ENCODE measurements at places on chromosomes 11 and 22.

GRCh38 chr11:14793546-14793945 lies 98.5 kb downstream of the CYP2R1 start:
- DNase-seq, result no peak

- no peak for DNase-seq
Observed at GRCh38 chr11:128437136-128437535, 150.2 kb downstream of the ETS1 start.

DNA sequence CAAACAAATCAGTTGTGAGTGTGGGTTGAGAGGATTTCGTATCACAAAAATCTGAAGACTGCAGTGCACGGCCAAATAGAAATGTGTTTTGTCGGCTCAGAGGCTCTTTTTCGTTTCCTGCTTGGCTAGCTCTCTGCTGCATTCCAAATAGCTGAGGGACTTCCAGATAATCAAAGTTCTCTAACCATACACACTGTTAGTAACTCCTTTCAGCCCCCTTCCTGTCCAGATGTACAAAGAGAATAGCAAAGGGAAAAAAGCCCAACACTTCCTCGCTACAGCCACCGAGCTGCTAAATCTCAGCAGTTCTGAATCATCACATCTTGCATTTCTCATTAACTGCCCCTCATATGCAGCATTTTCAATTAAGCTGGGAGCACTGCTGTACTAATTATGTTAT lies 203.1 kb downstream of the TENM4 start:
- no peak for DNase-seq

DNA sequence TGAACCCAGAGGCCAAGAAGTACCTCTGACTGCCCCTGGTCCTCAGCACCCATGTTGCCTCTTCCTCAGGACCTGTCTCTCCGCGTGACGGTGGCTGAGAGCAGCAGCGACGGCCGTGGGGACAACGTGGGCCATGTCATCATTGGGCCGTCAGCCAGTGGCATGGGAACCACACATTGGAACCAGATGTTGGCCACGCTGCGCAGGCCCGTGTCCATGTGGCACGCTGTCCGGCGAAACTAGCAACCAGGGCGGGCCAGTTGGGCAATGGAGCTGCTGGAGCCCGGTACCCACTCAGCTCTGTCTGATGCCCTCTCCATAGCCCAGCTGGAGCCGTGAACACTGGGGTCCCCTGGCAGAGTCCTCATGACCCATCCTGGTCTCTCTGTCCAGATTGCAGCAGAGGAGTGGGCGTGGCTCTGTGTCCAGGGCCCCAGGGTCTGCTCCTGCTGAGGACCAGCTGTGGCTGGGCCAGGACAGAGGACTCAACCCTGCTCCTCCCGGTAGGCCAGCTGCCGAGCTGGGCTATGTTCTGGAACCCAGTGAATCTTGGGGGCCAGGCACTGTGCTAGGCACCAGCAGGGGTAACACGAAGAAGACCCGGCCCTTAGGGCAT lies 8.0 kb upstream of the RHOD start:
- DNase-seq, result no peak

- DNase-seq, result no peak
Observed at GRCh38 chr11:10291801-10292638, 2.0 kb downstream of the SBF2 start.

- no peak for DNase-seq
Observed at GRCh38 chr11:18132341-18132740, at the start of gene MRGPRX3. MRGPRX3 (plus strand) TSS chr11:18132571; CDS start chr11:18137203, 4,632 bp downstream.

DNA sequence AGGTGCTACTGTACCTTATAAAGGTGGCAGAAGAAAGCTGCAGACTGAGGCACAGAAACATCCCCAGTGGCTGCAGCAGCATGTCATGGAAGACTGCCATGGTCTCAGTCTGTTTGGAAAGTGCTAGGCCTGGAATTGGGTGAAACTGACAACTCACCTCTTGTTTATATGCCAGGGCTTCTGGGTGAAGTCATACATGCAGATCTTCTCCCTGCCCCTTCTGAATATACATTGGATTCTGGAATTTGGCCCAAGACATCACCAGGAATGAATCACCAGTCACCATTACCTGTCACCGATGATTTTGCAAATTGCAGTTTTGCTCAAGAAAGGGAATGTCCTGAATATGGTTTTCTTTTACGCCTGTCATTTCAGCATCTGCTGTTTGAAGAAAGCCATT lies at the start of gene PLET1:
PLET1 (minus strand) TSS at position 371 of the 400 bp plus-strand sequence; CDS start at position 100, 271 bp downstream.
- DNase-seq, result no peak

DNA sequence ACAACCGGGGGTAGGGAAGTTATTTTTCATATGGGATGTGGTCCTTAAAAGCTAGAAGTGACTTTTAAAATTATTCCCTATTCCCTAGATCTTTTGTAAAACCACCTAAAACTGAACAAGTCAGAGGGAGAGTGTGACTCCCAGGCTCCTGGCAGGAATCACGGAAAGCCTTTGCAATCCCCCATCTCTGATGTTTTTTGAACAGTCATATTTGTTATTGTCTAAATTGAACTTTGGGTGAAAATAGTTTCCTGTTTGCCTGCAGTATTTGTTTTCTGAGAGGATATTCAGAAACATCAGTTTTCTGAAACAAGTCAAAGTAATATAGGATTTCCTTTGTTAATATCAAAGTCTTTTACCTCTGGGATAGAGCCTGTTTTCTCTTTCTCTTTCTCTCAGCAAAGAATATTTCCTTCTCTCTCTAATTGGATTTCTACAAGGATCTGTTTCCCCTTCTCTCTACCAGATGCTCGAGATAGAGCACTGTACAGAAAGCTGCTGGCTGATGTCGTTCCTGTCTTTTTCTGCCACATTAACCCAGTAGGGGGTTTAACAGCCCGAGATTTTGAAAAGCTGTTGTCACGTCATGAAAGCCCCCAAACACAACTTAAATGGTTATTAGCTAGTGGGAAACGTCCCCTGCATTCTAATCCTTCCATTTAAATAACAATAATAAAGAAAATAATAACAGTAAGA lies 132.2 kb upstream of the PITPNB start:
- DNase-seq, result no peak

GRCh38 chr11:12678092-12678491 lies 3.9 kb downstream of the TEAD1 start:
- no peak for DNase-seq

DNA sequence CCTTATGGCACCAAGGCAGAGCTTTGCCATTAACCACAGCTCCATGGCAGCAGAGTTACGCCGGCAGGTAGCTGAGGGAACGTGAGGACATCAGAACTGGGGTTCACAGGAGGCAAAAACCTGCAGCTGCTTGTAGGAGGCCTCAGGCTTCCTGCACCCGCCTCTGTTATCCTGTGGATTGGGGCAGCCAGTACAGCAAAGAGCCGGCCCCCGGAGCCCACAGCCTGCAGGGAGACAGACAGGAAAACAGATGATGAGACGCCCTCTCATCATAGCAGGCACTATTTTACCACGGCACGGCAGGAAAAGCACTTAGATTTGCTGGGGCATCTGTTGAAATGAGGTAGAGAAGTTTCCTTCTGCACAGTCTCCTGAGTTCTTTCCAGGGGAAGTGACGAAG lies 870.3 kb downstream of the TBC1D22A start:
- no peak for DNase-seq

DNA sequence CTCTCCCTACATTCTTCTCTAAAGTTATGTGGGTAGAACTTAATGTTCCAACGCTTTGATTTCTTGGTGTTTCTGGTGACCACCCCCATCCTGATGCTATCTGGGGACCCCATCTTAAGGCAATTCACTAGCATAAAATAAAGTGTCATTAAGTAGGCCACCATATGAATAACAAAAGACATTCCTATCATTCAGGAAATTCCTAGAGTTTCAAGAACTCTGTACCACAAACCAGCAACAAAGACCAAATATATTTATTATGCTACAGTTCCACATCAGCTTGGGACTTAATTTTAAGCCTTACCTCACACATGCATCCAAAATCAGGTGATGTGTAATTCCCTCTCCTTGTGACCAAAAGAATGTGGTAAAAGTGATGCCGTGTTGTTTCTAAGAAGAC lies 254.6 kb upstream of the LRRC4C start:
- DNase-seq, result no peak

DNA sequence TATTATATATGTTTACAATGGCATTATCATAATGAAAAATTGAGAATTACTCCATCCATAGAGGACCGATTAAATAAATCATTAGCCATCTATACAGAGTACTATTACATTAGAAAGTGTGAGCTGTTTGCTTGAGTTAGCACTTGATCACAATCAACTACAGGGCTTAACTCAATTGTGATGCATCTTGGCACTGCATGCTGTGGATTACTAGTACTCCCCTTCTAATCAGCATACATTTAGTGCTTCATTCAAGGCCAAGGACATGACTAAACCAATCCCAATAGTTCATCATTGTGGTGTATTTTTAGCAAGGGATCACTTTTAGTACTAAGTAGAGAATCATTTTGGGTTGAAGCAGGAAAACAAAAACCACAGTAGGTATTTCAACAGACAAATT lies 23.5 kb upstream of the ARHGAP42 start:
- DNase-seq, result no peak

DNA sequence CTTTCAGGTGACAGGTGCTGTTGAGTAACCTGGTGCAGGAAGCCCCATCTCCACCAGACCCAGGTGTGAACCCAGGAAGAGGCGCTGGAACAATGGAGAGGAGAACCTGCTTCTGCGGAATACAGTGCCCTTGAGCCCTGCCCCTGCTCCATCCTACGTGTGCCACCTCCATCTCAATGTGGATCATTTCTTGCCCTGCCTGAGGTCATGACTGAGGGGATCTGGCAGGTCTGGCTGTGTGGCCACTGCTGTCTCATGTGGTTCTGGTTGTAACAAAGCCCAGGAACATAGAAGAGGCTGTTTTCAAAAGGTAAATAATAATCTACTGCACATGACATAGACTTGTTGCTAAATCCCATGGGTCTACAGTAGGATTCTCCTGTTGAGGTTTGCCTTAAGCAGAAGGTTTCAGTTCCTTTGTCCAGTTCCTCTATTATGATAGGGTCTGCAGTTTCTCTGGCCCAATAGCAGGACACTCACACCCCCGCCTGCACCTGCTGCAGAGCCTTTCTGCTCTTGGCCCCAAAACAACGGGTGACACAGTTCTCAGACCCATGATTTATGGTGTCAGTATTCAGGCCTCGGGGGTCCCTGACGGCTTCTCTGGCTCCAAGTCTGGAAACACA lies 113.5 kb upstream of the IGLL5 start:
- DNase-seq, result no peak

DNA sequence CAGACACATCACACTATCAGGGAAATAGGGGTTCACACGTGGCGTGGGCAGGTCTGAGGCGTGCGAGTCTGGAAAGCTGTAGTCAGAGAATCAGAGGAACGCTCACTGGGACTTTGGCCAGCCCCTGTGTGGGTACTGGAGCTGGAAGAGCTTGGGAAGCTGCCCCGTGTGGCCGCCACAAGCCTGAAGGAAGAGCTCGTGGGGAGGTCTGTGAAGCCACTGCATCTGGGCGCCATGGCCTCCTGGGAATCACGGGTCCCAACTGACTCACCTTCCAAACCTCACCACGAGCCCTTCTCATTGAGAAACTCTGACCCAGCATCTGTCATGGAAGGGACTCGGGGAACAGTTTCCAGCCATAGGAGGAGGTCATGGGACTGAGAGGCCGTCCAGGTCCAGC lies 5.9 kb upstream of the MRGPRF start:
- no peak for DNase-seq

DNA sequence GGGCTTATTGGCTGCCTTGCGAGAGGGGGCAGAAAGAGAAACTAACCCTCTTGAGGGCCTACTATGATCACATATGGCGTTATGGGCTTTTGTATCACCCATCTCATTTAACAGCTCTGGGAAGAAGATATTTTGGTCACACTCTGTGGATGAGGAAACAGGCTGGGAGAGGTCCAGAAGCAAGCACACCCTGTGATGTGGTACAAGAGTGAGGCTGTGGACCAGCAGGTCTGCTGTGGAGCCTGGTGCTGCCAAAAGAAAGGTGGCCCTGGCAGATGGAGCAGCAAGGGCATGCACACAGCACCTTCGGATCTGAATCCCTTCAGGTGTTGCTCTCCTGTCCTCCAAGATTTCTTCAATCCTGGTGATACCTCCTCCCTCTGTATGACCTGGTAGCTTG lies 64.1 kb downstream of the KCNC1 start:
- no peak for DNase-seq

DNA sequence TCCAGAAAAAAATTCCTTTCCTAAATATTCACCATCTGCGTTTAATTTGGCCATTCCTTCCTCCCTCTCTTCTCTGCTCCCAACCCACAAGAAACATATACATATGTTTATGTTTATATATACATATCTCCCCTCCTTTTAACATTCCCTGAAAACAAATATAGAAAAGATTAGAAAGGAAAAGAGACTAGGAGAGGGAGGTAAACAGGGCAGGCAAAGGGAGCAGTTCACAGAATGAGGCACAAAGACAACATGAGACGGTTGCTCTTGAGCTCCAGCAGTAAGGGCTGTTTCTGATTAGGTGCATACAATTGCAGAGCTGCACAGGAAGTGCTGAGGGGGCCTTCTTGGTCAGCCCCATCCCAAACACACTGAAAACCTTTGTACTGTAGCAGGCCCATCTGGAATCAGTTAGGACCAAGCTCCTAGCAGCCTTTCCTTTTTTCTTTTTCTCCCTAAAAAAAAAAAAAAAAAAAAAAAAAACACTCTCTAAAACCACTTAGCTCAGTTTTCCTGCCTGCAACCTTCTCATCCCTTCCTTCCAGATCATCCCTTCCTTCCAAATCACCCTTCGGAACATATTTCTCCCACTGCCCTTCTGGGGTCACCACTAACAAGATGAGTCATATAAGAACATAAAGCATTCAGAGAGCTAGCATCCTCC lies 57.0 kb downstream of the RBFOX2 start:
- no peak for DNase-seq

- no peak for DNase-seq
Observed at GRCh38 chr11:108669711-108670110, 4.8 kb downstream of the DDX10 start.

DNA sequence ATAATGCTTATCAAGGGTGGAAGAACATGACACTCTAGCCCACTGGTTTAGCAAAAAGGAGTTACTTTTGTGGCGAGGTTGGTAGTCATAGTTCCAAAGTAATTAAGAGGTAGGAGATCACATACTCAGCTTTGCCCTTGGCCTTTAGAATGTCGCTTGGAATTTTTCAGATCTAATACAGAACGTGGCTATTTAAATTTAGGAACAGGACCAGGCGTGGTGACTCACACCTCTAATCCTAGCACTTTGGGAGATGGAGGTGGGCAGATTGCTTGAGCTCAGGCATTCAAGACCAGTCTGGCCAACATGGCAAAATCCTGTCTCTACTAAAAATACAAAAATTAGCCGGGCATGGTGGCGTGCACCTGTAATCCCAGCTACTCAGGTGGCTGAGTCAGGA lies 26.1 kb upstream of the ZNRF3 start:
- DNase-seq, result no peak

GRCh38 chr22:32828150-32828549 lies 26.6 kb downstream of the TIMP3 start:
- DNase-seq, result no peak

GRCh38 chr22:46230262-46230901 lies 19.7 kb downstream of the CDPF1 start:
- DNase-seq, result no peak

DNA sequence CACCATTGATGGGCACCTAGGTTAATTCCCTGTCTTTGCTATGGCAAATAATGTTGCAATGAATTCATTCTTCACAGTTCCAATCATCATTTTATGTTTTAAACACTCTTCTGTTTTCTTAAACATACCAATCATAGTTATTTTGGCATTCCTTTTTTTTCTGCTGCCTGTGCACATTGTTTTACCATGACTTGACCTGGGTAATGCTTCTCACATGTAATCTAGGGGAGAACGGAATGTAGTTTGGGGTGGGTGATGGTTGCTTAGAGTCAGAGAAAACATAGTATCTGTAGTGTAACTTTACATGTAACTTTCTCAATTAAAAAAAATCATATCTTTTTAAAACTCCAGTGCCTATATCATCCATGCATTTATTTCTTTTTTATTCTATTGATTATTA lies 1945.3 kb upstream of the RAG2 start:
- no peak for DNase-seq

- no peak for DNase-seq
Observed at GRCh38 chr11:4748438-4748837, 21.3 kb downstream of the OR51F1 start.
